IMR-90 (cell line): ENCODE measurements at places on chromosomes 5 and 9. TPM values are rescaled to one million over a fixed set of nuclear protein-coding genes. Genes with fewer than 3 reads are reported as not detected.

- no peak for DNase-seq
- H3K36me3 ChIP-seq: no peaks in the 10 kb centered on the region
- H3K4me3 ChIP-seq: no peak overlapping the region
- H3K27ac ChIP-seq: no peak overlapping the region
- H3K27me3 ChIP-seq: no peaks in the 10 kb centered on the region; the same call in 1 of the 2 replicates
Observed at GRCh38 chr5:146671561-146672295, 155.7 kb upstream of the GPR151 start.

DNA sequence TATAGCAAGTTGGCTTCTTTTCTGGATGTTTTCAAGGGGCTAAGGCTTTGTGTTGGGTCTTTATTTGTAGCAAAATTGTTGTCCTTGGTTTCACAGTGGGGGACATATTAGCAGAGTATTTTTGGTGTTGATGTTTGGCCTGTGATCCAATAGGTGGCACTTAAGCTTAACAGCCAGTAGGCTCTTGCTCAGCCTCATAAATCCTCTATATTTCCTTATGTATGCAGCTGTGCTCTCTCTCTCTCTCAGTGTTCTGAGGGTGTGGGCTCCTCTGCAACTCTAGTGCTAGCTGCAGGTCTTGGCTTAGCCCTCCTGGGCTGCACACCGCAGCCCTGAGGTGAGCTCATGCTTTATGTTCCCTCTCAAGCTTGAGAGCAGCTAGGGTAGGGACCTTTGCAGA is 195.0 kb upstream of the GHR start:
- no peaks in the 10 kb centered on the region for H3K4me1 ChIP-seq
- H3K4me3 ChIP-seq: no peak overlapping the region
- DNase-seq: no peak
- no peak overlapping the region for H3K27ac ChIP-seq

GRCh38 chr5:26681861-26682260 is 356.5 kb downstream of the CDH9 start:
- no peak for DNase-seq
- no peaks in the 10 kb centered on the region for H3K27me3 ChIP-seq
- no peak overlapping the region for H3K27ac ChIP-seq
- H3K4me3 ChIP-seq: no peak overlapping the region
- no peaks in the 10 kb centered on the region for H3K36me3 ChIP-seq

GRCh38 chr5:167750586-167750985 is 540.9 kb upstream of the WWC1 start:
- no peak overlapping the region for H3K4me3 ChIP-seq
- H3K4me1 ChIP-seq: no peaks in the 10 kb centered on the region
- peaks cover 1% of the 10 kb centered on the region; the same call in 1 of the 2 replicates for H3K27me3 ChIP-seq
- DNase-seq: no peak

The NR5A1 gene
- not detected in 2 replicates for total RNA-seq

The GPX8 gene
- total RNA-seq: 166 and 201 TPM in 2 replicates

DNA sequence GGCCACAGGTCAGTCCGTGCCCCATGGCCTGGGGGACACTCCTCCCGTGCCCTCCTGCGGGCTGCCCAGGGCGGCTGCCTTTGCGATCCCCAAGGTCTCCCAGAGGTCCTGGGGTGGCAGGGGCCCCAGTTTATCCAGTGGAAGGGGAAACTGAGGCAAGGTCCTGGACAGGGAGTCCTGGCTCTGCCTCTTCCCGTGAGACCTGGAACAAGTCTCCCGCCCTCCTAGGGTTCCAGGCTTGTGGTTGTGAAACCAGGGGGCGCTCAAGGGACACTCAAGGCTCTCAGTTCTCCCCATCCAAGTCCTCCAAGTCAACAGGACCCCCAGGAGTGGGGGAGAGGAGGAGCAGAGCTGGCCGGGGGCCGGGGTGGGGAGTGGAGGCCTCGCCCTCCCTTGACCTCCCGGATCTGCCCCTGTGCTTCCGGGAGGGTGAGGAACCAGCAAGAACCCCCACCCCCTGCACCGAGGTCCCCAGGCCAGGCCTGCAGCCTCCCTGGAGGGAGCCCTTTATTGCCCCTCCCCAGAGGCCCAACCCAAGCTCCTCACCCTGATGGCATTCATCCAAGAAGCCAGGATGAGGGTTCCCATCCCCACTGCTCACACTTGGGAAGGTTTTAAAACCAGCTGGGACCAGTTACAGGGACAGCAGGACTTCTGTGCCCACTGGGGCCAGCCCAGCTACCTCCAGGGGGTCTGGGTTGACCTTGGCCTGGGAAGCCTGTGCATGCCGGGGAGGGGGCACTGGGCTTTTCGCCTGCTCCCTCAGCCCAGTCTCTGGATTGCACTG is 24.7 kb upstream of the TMEM250 start:
- no peak overlapping the region for H3K4me3 ChIP-seq
- H3K27ac ChIP-seq: no peak overlapping the region
- H3K4me1 ChIP-seq: no peaks in the 10 kb centered on the region
- peak; percentile 9 for DNase-seq

DNA sequence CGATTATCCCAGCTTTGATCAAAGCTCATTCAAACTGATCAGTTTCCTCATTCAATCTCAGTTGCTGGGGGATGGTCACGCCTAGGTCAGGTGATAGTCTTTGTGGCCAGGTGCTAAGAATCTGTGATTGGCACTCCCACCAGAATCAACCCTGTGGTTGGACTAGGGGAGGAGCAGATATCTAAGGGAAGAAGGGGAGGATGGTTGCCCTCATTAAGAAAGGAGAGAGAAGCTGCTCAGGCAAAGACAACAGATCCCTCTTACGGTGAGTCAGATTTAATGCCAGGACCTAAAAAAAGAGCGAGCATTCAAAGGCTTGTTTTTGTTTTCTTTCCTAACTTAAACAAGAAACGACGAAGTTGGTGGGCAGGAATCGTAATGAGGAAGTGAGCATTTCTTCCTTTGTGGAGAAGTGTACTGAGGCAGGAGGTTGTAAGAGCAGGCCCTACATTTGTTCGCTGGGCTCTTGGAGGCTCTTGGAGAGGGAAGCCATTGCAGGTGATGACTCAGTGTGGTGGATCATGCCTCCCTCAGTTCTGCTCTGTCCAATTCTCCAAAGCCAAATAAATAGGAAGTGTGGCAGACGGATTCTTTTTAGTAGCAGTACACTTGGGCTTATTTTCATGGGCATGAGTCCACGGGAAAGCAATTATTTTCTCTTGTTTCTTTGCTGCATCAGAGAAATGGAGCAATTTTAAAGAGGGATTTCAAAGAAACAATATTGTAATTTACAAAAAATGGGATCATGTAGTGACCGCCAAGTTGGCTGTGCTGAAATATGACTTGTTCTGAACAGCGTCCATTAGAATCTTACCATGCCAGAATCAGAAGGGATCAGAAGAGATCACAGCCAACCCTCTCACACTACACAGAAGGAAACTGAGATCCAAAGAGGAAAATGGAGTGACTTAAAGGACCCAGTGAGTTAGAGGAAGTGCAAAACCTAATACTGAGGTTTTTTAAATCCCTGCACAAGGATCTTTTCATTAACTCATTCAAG is 18.7 kb upstream of the TGFBR1 start:
- peaks cover 5% of the 10 kb centered on the region; the same call in 1 of the 2 replicates for H3K27me3 ChIP-seq
- H3K27ac ChIP-seq: no peak overlapping the region
- peak; percentile 90 for DNase-seq
- peaks cover 12% of the 10 kb centered on the region for H3K4me1 ChIP-seq

The F12 gene
- 0.36 and 0.56 TPM in 2 replicates for total RNA-seq

DNA sequence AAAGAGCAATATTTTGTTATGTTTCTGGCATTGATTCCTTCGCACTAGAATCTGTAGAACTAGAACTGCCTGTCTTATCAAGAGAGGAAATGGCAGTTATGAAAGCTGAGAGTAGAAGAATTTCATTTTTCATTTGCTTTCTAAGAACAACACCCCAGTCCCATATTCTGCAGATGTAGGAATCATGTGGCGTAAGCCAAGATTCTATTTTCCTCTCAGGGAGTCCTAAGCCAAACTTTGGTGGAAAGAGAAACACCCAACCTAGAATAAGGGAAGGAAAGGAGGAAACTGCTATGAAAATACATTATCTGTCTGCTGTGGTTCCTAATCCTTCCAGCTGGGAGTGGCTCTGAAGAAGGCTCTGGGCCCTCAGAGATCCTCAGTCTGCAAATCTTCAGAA is 1176.9 kb upstream of the C9orf72 start:
- H3K4me1 ChIP-seq: no peaks in the 10 kb centered on the region
- no peak for DNase-seq
